ENCODE measurements at places on chromosomes 1 and 21. TPM values are rescaled to one million over a fixed set of nuclear protein-coding genes. Genes with fewer than 3 reads are reported as not detected.

GRCh38 chr21:18522181-18522972 is 118.8 kb upstream of the TMPRSS15 start:
- H3K4me1 ChIP-seq, result peaks cover 3% of the 10 kb centered on the region
- DNase-seq, result no peak
- H3K27ac ChIP-seq, result no peak overlapping the region
- H3K27me3 ChIP-seq, result no peaks in the 10 kb centered on the region
- H3K4me3 ChIP-seq, result no peak overlapping the region

OLFM3 gene
- 1.1 TPM for total RNA-seq

TMIGD3 gene
- not detected for total RNA-seq

GRCh38 chr1:41474490-41475271 is 9.8 kb downstream of the EDN2 start:
- no peak overlapping the region for H3K4me3 ChIP-seq
- no peaks in the 10 kb centered on the region for H3K36me3 ChIP-seq
- H3K27me3 ChIP-seq, result peaks cover 7% of the 10 kb centered on the region
- H3K4me1 ChIP-seq, result peaks cover 3% of the 10 kb centered on the region

All from progenitor cell of endocrine pancreas (in vitro differentiated cells).